Pancreas (tissue), 10 donors: ENCODE measurements at places on chromosomes 11 and 22. TPM values are rescaled to one million over a fixed set of nuclear protein-coding genes. Genes with fewer than 3 reads are reported as not detected.

OR52M1 gene
- not detected for polyA plus RNA-seq

DGCR6 gene
- polyA plus RNA-seq: 2.6 TPM

SDHD gene
- polyA plus RNA-seq: 53.1 TPM

DERL3 gene
- polyA plus RNA-seq: 26.3 TPM

POTEH gene
- polyA plus RNA-seq: not detected

MS4A8 gene
- polyA plus RNA-seq: 4.2 TPM

GAB4 gene
- polyA plus RNA-seq: not detected

OR52A1 gene
- not detected for polyA plus RNA-seq

CERK gene
- polyA plus RNA-seq: 30.0 TPM

MS4A3 gene
- not detected for polyA plus RNA-seq

KRTAP5-7 gene
- polyA plus RNA-seq: not detected

NOL12 gene
- polyA plus RNA-seq: 19.0 TPM

PRODH gene
- polyA plus RNA-seq: 1.7 TPM

DNA sequence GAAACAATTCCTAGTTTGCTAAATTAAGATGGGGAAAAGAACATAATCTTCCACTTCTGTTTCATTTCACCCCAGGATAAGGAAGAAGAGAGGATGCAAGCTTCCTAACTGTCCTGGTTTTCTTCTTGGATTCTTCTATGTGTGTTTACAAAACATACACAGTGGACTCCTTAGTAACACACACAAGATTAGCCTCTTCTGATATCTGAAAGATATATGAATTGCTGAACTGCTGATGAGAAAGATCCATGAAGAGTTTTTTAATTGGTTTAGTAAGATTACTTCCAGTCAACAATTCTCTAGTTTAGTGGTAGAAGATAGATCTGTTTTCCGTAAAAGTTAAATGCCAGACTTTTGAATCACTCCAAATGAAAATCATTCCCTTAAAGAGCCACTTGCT is 86.8 kb downstream of the WT1 start:
- no peaks in the 10 kb centered on the region for H3K27me3 ChIP-seq
- H3K36me3 ChIP-seq: no peaks in the 10 kb centered on the region
- no peak overlapping the region for H3K4me3 ChIP-seq
- DNase-seq: no peak
- no peaks in the 10 kb centered on the region for H3K4me1 ChIP-seq

GRCh38 chr11:70473186-70473872 is 75.0 kb downstream of the CTTN start:
- no peaks in the 10 kb centered on the region for H3K4me1 ChIP-seq
- no peaks in the 10 kb centered on the region for H3K36me3 ChIP-seq
- no peak overlapping the region for H3K27ac ChIP-seq
- no peaks in the 10 kb centered on the region for H3K27me3 ChIP-seq
- no peak overlapping the region for H3K4me3 ChIP-seq
- no peak for DNase-seq

DNA sequence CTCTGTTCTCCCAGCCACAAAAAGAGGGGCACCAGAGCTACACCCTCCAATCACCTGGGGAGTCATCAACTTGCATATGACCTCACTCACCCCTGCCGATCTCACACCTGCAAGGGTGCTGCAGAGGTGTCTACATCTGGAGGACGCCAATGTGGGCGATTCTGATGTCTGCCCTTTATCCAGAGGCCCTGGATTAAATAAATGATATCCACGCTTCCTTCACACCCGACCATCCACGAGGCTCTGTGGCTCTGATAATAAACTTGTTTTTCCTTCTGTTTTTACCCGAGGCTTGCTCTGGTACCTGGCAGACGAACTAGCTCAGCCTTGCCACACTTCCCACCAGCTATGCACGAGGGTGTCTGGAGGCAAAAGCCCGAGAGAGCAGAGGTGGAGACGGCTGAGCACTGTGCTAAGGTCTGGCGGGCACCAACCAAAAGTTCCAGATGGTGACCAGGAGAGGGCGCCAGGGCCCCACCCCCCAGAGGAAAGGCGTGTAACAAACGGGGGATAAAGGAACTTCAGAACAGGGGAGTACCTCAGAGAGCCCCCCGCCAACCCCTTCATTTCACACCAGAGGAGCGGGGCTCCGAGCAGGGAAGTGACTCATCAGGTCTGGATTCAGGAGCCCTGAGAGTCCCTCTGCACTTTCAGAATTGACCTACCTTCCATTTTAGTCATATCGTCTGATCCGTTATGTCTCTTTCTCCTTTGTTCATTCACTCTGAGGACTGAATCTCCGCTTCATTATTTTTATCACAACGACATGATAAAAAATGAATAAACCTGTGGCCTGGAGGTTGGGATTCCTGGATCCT is 13.5 kb downstream of the SCN3B start:
- H3K36me3 ChIP-seq: no peaks in the 10 kb centered on the region
- no peaks in the 10 kb centered on the region for H3K4me1 ChIP-seq
- H3K27me3 ChIP-seq: no peaks in the 10 kb centered on the region

- H3K27me3 ChIP-seq: no peaks in the 10 kb centered on the region
- no peak for DNase-seq
- H3K36me3 ChIP-seq: peaks cover 15% of the 10 kb centered on the region
- H3K4me3 ChIP-seq: no peak overlapping the region
Measured at GRCh38 chr11:16806791-16807190, 68.3 kb downstream of the C11orf58 start.

DNA sequence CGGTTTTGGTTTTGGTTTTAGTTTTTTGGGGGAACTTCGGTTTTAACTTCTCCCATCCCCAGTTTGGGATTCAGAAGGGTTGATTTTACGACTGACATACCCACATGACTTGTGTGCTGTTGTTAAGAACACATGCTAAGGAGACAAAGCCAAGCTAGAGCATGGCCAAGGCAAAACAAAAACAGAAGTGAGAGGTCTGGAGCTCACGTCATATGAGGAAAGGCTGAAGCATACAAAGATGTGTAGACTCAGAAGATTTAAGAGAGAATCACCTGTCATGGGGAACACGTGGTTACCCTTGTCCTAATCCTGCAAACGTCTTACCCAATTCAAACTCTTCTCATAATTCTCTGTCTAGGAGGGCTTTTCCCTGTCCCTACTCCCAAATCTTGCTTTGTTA is 465.0 kb downstream of the FAM181B start:
- H3K27ac ChIP-seq: no peak overlapping the region
- H3K4me3 ChIP-seq: no peak overlapping the region
- no peaks in the 10 kb centered on the region for H3K36me3 ChIP-seq
- no peak for DNase-seq

DNA sequence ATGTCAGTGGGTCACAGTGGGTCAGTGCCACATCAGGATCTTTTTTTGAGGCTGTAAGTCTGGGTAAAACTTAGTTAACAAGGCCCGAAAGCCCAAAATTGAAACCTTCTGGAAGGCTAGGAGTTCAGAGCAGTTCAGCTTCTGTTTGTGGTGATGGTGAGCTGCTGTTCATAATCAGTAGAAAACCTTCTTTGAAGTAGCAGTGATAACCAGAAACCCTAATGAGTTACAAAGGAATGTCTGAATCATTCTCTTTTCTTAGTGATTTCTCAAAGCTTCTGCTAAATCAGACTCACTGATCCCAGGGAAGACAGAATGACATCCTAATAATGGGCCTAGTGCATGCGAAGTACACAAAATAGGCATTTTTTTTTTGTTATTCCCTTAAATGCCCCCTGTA is 124.7 kb downstream of the PARVA start:
- no peaks in the 10 kb centered on the region for H3K4me1 ChIP-seq
- no peaks in the 10 kb centered on the region for H3K27me3 ChIP-seq
- H3K27ac ChIP-seq: no peak overlapping the region
- H3K36me3 ChIP-seq: no peaks in the 10 kb centered on the region

DNA sequence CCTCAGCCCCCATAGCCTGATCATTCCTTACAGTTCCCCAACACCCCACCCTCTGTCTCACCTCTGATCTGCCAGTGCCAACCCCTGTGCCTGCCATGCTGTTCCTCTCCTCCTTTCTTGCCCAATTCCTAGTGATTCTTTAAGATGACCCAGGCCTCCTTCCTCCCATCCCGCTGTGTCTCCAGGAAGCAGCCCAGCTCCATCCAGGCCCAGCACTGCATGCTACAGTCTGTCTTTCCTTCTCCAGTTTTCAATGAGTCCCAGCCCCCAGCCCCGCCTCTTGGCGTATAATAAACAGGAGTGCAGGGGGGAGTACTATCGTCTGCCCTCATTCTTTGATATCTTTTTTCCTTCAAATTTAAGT is 12.3 kb downstream of the LTBP3 start:
- H3K4me3 ChIP-seq: no peak overlapping the region
- H3K27ac ChIP-seq: peak overlapping the region; percentile 86
- peaks cover 7% of the 10 kb centered on the region for H3K4me1 ChIP-seq
- DNase-seq: no peak

DNA sequence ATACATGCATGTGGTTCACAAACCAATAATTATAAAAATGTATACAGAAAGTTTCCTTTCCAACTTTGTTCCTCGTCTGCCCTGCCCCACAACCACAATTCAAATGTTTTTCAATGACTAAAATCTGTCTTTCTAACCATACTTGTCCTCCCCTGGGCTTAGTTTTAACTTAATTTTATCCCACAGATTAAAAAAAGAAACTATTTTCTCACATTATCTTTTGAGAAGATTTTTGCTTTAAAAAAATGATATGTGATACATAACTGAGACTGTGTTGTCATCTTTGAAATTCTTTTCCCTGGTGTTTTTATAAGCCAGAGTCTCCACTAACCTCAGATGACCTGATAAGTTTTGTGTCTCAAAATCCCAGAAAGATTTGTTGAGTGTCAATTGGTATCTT is 79.0 kb downstream of the FDX1 start:
- no peak overlapping the region for H3K27ac ChIP-seq
- no peak overlapping the region for H3K4me3 ChIP-seq
- H3K36me3 ChIP-seq: no peaks in the 10 kb centered on the region
- H3K27me3 ChIP-seq: no peaks in the 10 kb centered on the region
- no peaks in the 10 kb centered on the region for H3K4me1 ChIP-seq

- no peak for DNase-seq
- H3K27ac ChIP-seq: no peak overlapping the region
- H3K36me3 ChIP-seq: no peaks in the 10 kb centered on the region
- no peaks in the 10 kb centered on the region for H3K4me1 ChIP-seq
- H3K4me3 ChIP-seq: no peak overlapping the region
- no peaks in the 10 kb centered on the region for H3K27me3 ChIP-seq
Measured at GRCh38 chr11:40716344-40717130, 742.9 kb downstream of the LRRC4C start.

- H3K27me3 ChIP-seq: no peaks in the 10 kb centered on the region
- H3K27ac ChIP-seq: no peak overlapping the region
- DNase-seq: no peak
- H3K4me3 ChIP-seq: no peak overlapping the region
- no peaks in the 10 kb centered on the region for H3K36me3 ChIP-seq
- no peaks in the 10 kb centered on the region for H3K4me1 ChIP-seq
Measured at GRCh38 chr11:34261820-34262219, 96.0 kb downstream of the ABTB2 start.

GRCh38 chr11:95835768-95836488 is 45.6 kb downstream of the CEP57 start:
- H3K4me1 ChIP-seq: no peaks in the 10 kb centered on the region
- no peaks in the 10 kb centered on the region for H3K27me3 ChIP-seq
- H3K36me3 ChIP-seq: peaks cover 6% of the 10 kb centered on the region
- no peak overlapping the region for H3K4me3 ChIP-seq

DNA sequence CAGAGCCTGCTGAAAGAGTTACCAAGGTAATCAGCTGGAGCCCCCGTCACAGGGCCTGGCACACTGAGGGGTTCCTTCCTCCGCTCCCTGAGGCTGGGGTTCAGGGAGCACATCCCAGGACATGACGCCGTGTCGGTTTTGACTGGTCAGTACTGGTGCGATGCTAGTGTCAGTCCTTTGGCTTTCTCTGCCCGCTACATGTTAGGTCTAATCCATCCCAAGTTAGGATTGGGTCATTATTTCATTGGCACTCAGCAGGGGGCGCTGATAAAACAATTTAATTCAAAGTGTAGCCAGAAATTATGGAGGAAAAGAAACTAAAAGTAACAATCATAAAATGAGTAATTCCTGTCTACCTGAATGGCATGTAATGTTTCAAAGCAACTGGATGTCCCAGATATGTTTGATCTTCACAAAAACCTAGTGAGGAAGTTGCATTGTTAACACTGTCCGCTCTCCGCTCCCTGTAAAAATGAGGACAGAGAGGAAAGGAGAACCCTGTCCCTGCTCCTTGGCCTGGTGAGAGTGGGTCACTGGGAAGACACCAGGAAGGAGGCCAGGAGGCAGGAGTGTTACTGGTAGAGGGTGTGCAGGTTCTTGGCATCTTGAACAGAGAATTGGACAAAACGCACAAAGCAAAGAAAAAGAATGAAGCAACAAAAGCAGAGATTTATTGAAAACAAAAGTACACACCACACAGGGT is 27.1 kb downstream of the TSKU start:
- no peak overlapping the region for H3K27ac ChIP-seq
- H3K4me3 ChIP-seq: no peak overlapping the region
- H3K36me3 ChIP-seq: no peaks in the 10 kb centered on the region
- no peaks in the 10 kb centered on the region for H3K27me3 ChIP-seq
- peaks cover 5% of the 10 kb centered on the region for H3K4me1 ChIP-seq

GRCh38 chr11:64251016-64251752 is at the start of gene PLCB3:
Gene PLCB3 (plus strand): TSS chr11:64251530. CDS start chr11:64251650, 120 bp downstream.
- no peaks in the 10 kb centered on the region for H3K36me3 ChIP-seq
- H3K27ac ChIP-seq: no peak within 1 kb of the TSS
- no peaks in the 10 kb centered on the region for H3K27me3 ChIP-seq
- DNase-seq: peak; percentile 87
- peak within 1 kb of the TSS; percentile 56 for H3K4me3 ChIP-seq

DNA sequence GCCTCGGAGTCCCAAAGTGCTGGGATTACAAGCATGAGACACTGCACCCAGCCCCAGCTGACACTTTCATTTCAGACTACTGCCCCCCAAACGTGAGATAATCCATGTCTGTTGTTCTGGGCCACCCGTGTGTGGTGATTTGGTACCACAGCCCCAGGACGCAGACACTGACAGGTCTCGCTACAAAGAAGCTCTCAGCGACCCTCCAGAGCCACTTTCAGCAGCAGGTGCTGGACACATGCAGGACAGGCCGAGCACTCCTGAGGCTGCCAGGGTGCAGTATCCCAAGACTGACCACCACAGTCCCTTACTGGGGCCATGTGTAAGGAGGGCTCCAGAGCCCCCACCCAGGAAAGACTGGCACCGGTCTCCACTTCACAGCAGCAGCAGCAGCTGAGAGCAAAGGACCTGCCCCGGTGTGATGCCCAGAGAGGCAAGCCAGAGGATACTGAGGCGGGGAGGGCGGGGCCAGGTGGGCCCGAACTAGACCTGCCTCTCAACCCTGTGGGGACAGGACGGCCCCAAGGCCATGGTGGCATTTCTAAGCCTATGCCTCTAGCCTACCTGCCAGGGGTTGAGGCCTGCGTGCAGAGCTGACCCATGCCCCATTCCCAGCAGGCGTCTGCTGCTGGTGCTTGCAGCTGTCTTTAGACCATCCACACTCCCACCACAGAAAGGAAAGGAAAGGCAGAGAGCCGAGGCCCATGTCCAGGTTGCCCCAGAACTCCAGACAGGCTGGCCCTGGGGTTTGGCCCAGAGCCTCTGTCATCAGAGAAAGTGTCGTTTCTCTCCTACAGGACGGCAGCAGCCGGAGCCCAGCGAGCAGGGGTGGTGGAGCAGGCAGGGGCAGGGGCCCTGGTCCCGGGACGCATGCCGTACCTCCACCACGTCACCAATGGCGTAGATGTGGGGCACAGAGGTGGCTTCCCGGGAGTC is 28.0 kb upstream of the GNB1L start:
- H3K27ac ChIP-seq: no peak overlapping the region
- no peaks in the 10 kb centered on the region for H3K27me3 ChIP-seq
- no peaks in the 10 kb centered on the region for H3K36me3 ChIP-seq
- no peak for DNase-seq
- no peaks in the 10 kb centered on the region for H3K4me1 ChIP-seq
